ENCODE measurements at places on chromosomes 11 and 22.

- DNase-seq: no peak
Measured at GRCh38 chr22:46452195-46453005, 85.0 kb downstream of the CELSR1 start.

- DNase-seq: no peak
Measured at GRCh38 chr11:65210361-65210731, 28.6 kb downstream of the CAPN1 start.

GRCh38 chr11:119316016-119316728, 758 bp downstream of the MCAM start:
- DNase-seq: no peak

DNA sequence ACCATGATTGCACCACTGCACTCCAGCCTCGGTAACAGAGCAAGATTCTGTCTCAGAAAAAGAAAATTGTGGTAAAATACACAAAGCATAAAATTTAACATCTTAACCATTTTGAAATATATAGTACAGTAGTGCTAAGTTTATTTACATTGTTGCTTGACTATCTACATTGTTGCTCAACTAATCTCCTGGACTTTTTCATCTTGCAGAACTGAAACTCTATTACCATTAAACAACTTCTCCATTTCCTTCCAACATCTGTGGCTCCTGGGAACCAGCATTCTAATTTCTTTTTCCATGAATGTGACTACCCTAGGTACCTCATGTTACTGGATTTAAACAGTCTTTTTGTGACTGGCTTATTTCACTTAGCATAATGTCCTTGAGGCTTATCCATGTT, 13.5 kb upstream of the VWA5A start:
- no peak for DNase-seq

DNA sequence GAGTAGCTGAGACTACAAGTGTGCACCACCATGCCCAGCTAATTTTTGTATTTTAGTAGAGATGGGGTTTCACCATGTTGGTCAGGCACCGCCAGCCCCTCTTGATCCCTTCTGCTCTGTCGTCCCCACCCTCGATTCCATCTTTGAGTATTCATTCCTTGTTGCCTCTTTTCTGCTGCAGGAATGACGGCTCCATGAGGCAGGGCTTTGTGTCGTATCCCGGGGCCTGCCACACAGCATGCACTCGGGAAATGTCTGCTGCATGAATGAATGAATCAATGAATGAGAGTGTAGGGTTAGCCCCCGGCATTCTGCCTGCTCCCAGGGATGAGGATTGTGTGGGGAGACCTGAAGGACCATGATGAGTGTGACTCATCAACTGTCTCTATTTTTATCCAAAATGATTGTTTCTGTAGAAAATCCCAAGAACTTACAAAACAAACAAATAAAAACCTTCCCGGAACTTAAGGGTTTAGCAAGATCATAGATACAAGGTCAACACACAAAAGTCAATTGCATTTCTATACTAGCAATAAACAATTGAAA, 54.6 kb upstream of the SLC22A12 start:
- no peak for DNase-seq

- no peak for DNase-seq
Measured at GRCh38 chr11:57214494-57214893, 22.6 kb downstream of the APLNR start.

GRCh38 chr11:92907671-92908070, 61.8 kb upstream of the MTNR1B start:
- DNase-seq: no peak

GRCh38 chr22:35392357-35392756, 7.6 kb upstream of the MCM5 start:
- DNase-seq: no peak
